Activated T-cell treated with anti-CD3 and anti-CD28 coated beads, Interleukin-2, amount 50 U/mL, for 24 hours (primary cell): ENCODE measurements at places on chromosomes 2 and 18.

DNA sequence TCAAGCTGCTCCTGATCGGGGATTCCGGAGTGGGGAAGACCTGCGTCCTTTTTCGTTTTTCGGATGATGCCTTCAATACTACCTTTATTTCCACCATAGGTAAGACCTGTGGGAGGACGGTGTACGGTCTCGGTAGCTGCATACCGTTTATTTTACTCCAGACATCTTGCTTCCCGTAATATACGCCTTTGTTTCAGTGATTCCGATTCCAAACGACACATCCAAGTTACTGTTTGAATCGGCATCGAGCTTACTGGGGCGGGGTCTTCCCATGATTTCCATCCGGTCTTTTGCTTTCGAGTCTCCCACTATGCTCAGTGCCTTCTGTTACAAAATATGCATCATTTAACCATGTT, 731 bp downstream of the RAB10 start:
- no peak for DNase-seq

GRCh38 chr2:7994397-7994951, 687.4 kb upstream of the ID2 start:
- DNase-seq, result no peak

- no peak for DNase-seq
These were observed 67.4 kb downstream of the TNP1 start for GRCh38 chr2:216792222-216793021.

DNA sequence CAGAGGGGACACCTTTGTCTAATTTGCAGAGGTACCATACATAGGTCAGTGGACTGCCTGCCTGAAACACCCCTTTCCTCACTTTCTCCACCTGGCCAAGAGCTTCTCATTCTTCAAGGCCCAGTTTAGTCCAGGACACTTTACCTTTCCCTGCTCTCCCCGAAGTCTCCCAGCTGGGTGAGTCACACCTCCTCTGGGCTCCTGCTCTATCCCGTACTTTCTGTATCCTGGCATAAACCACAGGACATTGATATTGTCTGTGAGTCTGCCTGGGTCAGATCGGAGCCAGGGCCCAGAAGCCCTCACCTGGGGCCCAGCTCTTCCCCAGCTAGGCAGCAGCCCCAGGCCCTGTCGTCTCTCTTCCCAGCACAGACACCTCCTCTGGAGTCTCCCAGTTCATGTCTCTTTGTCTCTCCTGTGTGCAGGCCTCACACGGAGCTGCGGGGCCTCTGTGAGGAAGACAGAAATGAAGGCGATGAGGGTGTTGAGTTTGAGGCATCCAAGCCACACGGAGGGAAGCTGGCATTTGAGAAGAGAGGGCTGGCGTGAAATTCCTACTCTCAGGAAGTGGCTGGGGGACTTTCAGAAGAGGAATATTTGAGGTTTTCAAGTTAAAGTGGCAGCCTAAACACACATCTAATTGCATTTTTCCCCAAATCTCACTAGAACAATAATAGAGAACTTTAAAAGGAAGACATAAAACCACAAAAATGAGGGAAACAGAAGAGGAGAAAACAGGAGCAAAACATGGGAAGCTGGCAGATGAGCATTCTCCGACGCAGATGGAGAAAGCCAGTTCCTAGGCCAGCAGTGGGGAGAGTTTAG, 79.6 kb upstream of the LAPTM4A start:
- DNase-seq, result no peak

GRCh38 chr2:11498543-11499034, 32.6 kb upstream of the E2F6 start:
- DNase-seq, result no peak

- DNase-seq, result no peak
These were observed 568 bp downstream of the ARL5A start for GRCh38 chr2:151827564-151828142.
